ENCODE measurements at places on chromosomes 13 and 19.
A peak's percentile ranks its signal among the peaks of the same experiment; 100 is the strongest.

DNA sequence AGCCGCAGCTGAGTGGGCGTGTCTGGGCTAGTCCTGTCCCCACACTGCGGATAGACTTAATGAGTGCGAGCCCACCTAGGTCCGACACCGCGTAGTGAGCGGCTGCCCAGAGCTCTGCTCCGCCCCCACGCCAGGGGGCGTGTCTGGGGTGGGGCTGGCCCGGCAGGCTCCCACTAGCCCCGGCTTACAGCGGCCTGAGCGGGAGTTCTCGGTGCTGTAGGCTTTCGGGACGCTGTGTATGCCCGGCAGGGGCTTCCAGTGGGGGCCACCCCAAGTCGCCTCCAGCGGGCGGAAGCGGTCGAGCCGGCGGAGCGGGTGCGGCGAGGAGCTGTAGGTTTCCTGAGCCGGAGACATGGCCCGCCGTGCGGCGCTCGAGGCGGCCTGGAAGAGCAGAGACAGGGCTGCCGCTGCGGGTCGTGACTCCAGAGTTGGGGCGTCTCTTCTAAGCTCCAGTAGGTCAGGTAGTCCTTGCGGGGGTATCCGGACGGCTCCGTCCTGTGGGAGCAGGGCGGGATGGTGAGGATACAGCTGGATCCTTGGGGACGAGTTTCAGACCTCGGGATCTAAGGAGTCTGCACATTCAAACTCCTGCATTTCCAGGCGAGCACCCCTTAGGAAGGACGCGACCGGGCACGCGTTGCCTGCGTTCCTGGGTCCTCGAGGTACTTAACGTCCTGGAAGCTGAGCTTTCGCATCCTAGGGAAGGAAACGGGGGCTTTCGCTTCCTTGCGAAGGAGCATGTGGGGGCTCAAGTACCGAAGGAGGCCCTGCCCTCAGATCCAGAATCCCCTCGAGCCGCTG lies 1.2 kb downstream of the CGB7 start:
- H3K4me1 ChIP-seq = peaks cover 11% of the 10 kb centered on the region
- H3K36me3 ChIP-seq = no peaks in the 10 kb centered on the region
- DNase-seq = peak; percentile 89
- peak overlapping the region; percentile 36 for H3K4me3 ChIP-seq
- no peak overlapping the region for H3K27ac ChIP-seq

GRCh38 chr19:13381827-13382632 lies 124.2 kb downstream of the CACNA1A start:
- no peaks in the 10 kb centered on the region for H3K4me1 ChIP-seq
- no peaks in the 10 kb centered on the region for H3K36me3 ChIP-seq
- H3K4me3 ChIP-seq = no peak overlapping the region
- no peak for DNase-seq
- H3K27ac ChIP-seq = no peak overlapping the region

GRCh38 chr19:8054169-8054568 lies 1.6 kb downstream of the CCL25 start:
- no peak overlapping the region for H3K27ac ChIP-seq
- no peak overlapping the region for H3K4me3 ChIP-seq
- H3K36me3 ChIP-seq = no peaks in the 10 kb centered on the region
- peaks cover 18% of the 10 kb centered on the region for H3K4me1 ChIP-seq
- peaks cover 4% of the 10 kb centered on the region for H3K27me3 ChIP-seq

GRCh38 chr13:85659493-85659892 lies 139.7 kb downstream of the SLITRK6 start:
- no peak for DNase-seq
- H3K27ac ChIP-seq = no peak overlapping the region
- no peaks in the 10 kb centered on the region for H3K27me3 ChIP-seq
- H3K36me3 ChIP-seq = no peaks in the 10 kb centered on the region
- no peaks in the 10 kb centered on the region for H3K4me1 ChIP-seq

GRCh38 chr13:100234524-100235136 lies 145.7 kb downstream of the PCCA start:
- H3K27ac ChIP-seq = no peak overlapping the region
- no peak for DNase-seq
- no peaks in the 10 kb centered on the region for H3K27me3 ChIP-seq
- no peaks in the 10 kb centered on the region for H3K36me3 ChIP-seq

DNA sequence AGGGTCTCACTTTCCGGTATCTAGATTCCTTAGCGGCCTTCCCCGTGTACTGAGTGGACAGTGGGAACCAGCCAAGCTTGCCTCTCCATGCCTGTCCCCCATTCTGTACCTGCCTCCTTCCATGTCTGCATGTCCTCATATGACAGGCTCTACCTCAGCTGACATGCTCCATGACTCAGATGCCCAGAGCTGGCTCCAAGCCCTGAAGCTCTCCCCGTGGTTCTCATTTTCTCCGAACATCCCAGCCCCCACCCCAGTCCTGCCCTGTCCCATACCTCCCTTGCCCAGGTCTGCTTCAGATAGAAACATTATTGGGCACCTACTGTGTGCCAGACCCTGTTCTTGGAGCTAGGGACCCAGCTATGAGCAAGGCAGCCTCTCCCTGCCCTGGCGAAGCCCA lies 17.1 kb upstream of the SHFL start:
- no peak for DNase-seq
- H3K4me1 ChIP-seq = no peaks in the 10 kb centered on the region
- no peak overlapping the region for H3K4me3 ChIP-seq
- no peaks in the 10 kb centered on the region for H3K27me3 ChIP-seq
- no peak overlapping the region for H3K27ac ChIP-seq

GRCh38 chr13:43368003-43368402 lies 344.6 kb downstream of the DNAJC15 start:
- peaks cover 8% of the 10 kb centered on the region for H3K4me1 ChIP-seq
- DNase-seq = no peak
- no peaks in the 10 kb centered on the region for H3K36me3 ChIP-seq

DNA sequence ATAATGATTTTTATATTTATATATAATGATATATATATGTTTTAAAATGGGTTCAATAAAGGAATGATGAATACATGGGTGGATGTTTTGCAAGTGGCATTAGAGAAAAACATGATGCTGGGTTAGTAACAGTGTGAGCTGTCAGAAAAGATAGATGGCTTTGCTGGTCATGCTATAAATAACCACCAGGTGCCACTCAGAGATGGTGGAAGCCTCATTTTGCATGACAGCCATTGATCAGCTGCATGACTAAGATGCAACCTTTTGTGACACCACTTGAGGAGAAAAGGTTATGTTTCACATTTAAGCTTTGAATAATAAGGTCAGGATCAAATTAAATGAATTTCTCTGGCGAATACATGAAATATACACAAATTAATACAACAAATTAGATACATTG lies 737.7 kb downstream of the PCDH9 start:
- no peaks in the 10 kb centered on the region for H3K27me3 ChIP-seq
- no peak overlapping the region for H3K4me3 ChIP-seq
- no peak overlapping the region for H3K27ac ChIP-seq
- H3K36me3 ChIP-seq = no peaks in the 10 kb centered on the region
- no peak for DNase-seq

DNA sequence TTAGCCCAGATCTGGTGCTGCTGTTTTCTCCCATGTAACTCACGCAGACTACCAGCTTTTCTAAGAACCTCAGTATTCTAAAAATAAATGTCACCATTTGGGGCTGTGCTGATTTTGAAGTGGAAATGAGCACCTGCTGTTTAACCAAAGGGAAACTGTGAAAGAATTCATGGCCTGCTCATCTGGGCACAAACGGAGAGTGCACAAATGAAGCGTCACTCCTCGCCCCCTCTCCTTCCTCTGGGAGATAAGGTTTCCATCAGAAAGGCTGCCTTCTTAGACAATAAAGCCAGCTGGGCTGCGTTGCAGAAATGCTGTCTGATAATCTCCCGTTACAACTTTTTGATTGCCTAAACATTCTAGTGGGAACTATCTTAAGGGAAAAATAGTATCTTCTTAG lies 73.7 kb upstream of the SLC15A1 start:
- no peak for DNase-seq
- no peak overlapping the region for H3K27ac ChIP-seq
- no peak overlapping the region for H3K4me3 ChIP-seq
- H3K27me3 ChIP-seq = no peaks in the 10 kb centered on the region
- H3K4me1 ChIP-seq = peaks cover 11% of the 10 kb centered on the region

GRCh38 chr19:35126624-35126959 lies 8.3 kb downstream of the LGI4 start:
- H3K27ac ChIP-seq = no peak overlapping the region
- H3K27me3 ChIP-seq = no peaks in the 10 kb centered on the region
- no peak overlapping the region for H3K4me3 ChIP-seq
- no peak for DNase-seq
- peaks cover 3% of the 10 kb centered on the region for H3K4me1 ChIP-seq

- DNase-seq = no peak
- peaks cover 24% of the 10 kb centered on the region for H3K36me3 ChIP-seq
- no peak overlapping the region for H3K27ac ChIP-seq
- no peaks in the 10 kb centered on the region for H3K27me3 ChIP-seq
These were observed 7.0 kb downstream of the ZNF749 start for GRCh38 chr19:57441979-57442752.

- H3K27me3 ChIP-seq = peaks cover 19% of the 10 kb centered on the region
- H3K36me3 ChIP-seq = no peaks in the 10 kb centered on the region
- H3K4me3 ChIP-seq = peak overlapping the region; percentile 50
- peaks cover 1% of the 10 kb centered on the region for H3K4me1 ChIP-seq
- DNase-seq = peak; percentile 84
- no peak overlapping the region for H3K27ac ChIP-seq
These were observed 4.7 kb upstream of the MYBPC2 start for GRCh38 chr19:50427997-50428425.

DNA sequence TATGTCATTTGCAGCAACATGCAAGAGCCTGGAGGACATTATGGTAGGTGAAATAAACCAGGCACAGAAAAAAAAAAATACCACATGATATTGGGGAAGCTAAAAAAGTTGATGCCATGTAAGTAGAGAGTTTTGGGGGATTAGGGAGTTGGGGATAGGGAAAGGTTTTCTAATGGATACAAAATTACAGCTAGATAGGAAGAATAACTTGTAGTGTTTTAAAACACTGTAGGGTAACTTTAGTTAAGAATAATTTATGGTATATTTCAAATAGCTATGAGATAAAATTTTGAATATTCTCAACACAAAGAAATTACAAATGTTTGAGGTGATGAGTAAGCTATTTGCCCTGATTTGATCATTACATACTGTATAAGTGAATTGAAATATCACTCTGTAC lies 1456.7 kb upstream of the MIR17HG start:
- no peak for DNase-seq
- no peaks in the 10 kb centered on the region for H3K4me1 ChIP-seq
- H3K36me3 ChIP-seq = no peaks in the 10 kb centered on the region
- no peak overlapping the region for H3K4me3 ChIP-seq
- no peaks in the 10 kb centered on the region for H3K27me3 ChIP-seq

- H3K27me3 ChIP-seq = no peaks in the 10 kb centered on the region
- no peak overlapping the region for H3K27ac ChIP-seq
- no peak overlapping the region for H3K4me3 ChIP-seq
- no peaks in the 10 kb centered on the region for H3K4me1 ChIP-seq
- H3K36me3 ChIP-seq = no peaks in the 10 kb centered on the region
- no peak for DNase-seq
These were observed 515.0 kb upstream of the KLHL1 start for GRCh38 chr13:70623239-70623638.

- peak overlapping the region; percentile 69 for H3K27ac ChIP-seq
- H3K4me1 ChIP-seq = peaks cover 3% of the 10 kb centered on the region
- H3K27me3 ChIP-seq = peaks cover 3% of the 10 kb centered on the region
- peaks cover 13% of the 10 kb centered on the region for H3K36me3 ChIP-seq
- peak overlapping the region; percentile 44 for H3K4me3 ChIP-seq
These were observed 3.2 kb upstream of the PRKCG start for GRCh38 chr19:53878776-53879139.

- H3K27ac ChIP-seq = no peak overlapping the region
- H3K4me1 ChIP-seq = peaks cover 6% of the 10 kb centered on the region
- no peak overlapping the region for H3K4me3 ChIP-seq
- H3K36me3 ChIP-seq = no peaks in the 10 kb centered on the region
These were observed 2.9 kb upstream of the TLE6 start for GRCh38 chr19:2974342-2975041.

DNA sequence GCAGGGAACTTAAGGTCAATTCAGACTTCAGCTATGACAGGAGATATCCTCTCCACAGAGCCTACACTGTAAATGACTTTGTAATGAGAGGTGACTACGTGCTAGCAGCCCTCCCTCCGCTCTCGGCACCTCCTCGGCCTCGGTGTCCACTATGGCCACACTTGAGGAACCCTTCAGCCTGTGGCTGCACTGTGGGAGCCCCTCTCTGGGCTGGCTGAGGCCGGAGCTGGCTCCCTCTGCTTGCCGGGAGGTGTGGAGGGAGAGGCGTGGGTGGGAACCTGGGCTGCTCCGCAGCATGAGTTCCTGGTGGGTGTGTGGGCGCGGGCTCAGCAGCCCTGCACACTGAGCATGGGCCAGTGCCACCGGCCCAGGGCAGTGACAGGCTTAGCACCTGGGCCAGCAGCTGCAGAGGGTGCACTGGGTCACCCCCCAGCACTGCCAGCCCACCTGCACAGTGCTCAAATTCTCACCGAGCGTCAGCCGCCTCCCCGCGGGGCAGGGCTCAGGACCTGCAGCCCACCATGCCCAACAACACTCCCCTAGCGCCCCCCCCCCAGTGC lies 137.6 kb upstream of the SPACA7 start:
- DNase-seq = no peak
- H3K27ac ChIP-seq = no peak overlapping the region
- no peaks in the 10 kb centered on the region for H3K4me1 ChIP-seq
- H3K27me3 ChIP-seq = no peaks in the 10 kb centered on the region
- no peak overlapping the region for H3K4me3 ChIP-seq

DNA sequence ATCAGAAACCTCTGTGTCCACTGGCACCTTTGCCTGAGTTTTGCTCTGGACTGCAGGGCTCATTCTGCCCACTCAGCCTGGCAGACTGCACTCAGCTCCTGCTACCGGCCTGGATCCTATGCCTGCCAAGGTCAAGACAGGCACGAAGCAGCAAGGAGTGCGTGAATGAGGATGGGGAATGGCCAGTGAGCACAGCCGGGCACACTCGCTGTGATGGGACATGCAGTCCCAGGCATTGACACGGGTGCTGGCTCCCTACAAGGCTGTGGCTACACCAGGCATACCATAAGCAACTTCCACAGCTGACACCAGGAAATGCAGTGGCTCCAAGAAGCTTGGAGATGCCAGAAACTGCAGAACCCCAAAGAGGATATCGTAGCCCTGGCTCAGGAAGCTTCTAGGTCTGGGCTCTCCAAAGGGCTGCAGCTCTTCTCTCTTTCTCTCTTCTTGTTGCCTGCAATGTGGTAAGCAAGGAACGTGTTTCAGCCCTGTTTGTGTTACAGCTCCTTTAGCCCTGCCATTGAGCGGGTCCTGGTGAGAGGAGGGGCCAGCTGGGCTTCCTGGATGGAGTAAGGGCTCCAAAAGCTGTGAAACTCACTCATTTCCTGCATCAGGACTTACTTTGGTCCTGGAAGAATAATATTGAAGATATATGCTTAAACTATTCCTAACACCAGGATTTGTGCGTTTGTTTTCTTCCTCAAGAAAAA lies 832.6 kb upstream of the SLITRK5 start:
- no peaks in the 10 kb centered on the region for H3K36me3 ChIP-seq
- no peaks in the 10 kb centered on the region for H3K27me3 ChIP-seq
- DNase-seq = no peak

DNA sequence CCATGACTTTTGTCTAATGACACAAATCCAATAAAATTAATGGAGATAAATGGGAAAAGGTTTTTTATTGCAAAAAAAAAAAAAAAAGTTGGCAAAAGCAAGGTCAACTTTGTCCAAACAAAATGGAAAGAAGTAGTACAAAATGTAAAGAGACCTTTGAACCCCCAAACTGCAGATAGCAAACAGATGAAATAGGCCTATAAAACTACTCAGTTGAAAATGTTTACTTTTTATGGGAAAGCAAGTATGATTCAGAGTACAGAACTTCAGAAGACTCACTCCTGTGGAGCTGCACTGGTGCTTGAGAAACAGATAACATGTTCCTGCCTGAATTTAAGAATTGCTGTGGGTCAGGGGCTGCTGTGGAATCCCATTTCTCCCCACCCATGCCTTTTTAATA lies 9.8 kb upstream of the ZNF177 start:
- no peaks in the 10 kb centered on the region for H3K27me3 ChIP-seq
- no peaks in the 10 kb centered on the region for H3K36me3 ChIP-seq
- no peaks in the 10 kb centered on the region for H3K4me1 ChIP-seq
- H3K27ac ChIP-seq = no peak overlapping the region
